Erythroblast (primary cell): ENCODE measurements at places on chromosomes 2 and 18.

- DNase-seq, result no peak
Observed at GRCh38 chr2:193561054-193561453, 1366.3 kb upstream of the TMEFF2 start.

- DNase-seq, result no peak
Observed at GRCh38 chr2:28570431-28570830, 74.6 kb downstream of the PLB1 start.

GRCh38 chr2:8244639-8245038 lies 437.2 kb upstream of the ID2 start:
- no peak for DNase-seq

- DNase-seq, result no peak
Observed at GRCh38 chr2:51994123-51994763, 962.3 kb upstream of the NRXN1 start.

DNA sequence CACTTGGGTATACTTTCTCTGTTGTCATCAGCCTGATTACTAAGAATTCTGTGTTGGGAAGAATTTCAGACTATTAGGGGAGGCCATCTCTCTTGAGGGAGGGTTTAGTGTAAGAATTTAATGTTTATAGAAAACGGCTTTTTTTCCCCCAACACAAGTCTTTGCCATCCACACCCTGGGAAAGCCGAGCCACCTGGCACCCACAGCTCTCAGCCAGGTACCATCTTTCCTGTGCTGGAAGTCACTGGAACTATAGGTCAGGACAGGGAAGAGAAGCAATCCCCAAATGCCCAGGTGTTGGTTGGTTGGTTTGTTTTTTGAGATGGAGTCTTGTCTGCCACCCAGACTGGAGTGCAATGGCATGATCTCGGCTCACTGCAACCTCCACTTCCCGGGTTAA lies 155.1 kb downstream of the SMAD7 start:
- DNase-seq, result no peak

GRCh38 chr2:9656270-9656766 lies 25.5 kb upstream of the YWHAQ start:
- DNase-seq, result no peak

DNA sequence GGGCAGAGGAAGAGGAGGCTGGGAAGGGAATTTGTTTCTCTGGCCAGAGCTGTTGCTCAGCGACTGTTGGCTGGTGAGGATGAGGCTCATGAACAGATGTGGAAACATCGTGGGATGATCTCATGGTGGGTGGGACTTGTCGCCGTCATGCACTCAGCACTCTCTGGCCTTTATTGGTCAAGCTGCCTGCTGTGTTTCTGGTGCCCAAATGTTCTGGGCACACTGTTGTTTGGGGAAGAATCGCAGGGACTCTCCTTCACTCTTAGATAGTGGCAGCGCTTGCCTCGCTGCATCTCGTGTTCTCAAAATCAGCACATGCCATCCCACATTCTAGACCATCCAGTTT lies 145.6 kb downstream of the AGAP1 start:
- peak; percentile 58 for DNase-seq

DNA sequence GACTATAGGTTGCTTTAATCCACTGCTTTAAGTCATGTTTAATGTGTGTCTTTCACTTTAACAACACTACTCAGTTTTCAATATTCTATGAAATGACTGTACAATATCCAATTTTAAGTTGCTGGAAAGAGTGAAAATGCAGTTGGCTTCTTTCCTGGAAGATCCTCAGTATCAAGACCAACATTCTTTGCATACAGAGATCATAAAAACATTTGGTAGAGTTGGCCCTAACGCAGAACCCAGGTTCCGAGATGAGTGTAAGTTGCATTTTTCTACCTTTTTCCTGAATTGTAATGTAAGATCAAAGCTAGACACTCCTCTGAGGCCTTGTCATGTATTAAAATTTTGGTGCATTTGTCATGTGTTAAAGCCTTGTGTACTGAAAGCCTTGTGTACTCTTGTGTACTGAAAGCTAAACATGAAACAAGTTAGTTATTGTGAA lies 42.9 kb upstream of the TNFRSF11A start:
- no peak for DNase-seq

DNA sequence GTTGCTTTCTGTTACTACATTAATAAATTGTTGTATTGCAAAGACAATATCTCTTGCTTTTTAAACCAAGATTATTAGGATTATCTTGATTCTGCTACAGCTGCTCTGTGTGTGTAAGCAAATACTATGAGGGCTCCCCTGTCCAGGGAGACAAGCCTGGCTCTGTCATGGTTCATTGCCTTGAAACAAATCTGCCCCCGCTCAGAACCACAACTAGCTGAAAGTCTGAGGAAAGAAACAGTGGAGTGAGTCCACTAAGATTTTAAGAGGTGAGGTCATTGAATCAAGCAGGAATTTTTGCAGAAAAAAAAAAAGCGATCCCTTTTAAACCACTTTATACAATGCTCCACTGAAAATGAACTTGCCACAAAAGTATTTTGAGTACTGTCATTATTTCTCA lies 30.8 kb upstream of the LRRTM4 start:
- DNase-seq, result no peak

GRCh38 chr2:48530033-48530811 lies at the start of gene STON1:
Gene STON1 (plus strand): TSS chr2:48530154. CDS start chr2:48580634, 50,480 bp downstream.
- peak; percentile 51 for DNase-seq

DNA sequence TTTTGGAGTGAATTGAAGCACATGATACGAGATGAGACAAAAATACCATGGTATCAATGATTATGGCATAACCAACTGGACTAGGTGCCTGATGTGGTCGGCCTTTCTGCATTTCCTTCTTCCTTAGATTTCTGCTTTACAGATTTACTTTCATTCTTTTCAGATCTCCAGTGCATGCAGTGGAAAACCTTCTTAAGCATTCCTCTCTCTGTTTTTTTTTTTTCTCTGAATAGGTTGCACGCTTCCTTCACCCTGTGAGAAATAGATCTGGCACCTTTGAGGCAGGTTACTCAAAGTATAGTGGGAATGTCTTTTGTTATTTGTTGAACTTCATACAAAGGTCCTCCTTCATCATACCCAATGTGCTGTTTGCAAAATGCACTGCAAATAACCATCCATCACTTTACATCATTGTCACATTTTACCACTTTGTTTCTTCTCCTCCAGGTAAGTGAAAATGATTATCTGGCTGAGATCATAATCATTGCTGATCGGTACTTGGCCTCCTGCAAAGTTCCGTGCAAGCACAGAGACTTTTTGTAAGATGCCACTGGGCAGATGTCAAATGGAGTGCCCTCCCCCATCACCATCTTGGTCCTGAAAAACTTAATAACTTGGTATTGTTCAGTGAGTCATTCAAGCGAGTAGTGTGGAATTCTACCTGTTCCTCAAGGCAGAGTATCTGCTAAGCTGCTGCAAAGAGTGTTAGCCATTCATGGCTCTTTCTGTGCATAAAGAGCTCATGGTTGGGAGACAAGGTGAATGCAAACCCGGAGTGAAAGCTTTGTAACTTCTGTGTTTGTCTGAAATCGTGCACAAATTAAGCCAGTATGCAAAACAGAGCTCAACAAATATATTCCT lies 30.0 kb upstream of the KLHL14 start:
- DNase-seq, result no peak

GRCh38 chr2:128424406-128425171 lies 105.9 kb upstream of the HS6ST1 start:
- no peak for DNase-seq

GRCh38 chr2:10452312-10452711 lies 4.2 kb upstream of the ODC1 start:
- DNase-seq, result no peak

DNA sequence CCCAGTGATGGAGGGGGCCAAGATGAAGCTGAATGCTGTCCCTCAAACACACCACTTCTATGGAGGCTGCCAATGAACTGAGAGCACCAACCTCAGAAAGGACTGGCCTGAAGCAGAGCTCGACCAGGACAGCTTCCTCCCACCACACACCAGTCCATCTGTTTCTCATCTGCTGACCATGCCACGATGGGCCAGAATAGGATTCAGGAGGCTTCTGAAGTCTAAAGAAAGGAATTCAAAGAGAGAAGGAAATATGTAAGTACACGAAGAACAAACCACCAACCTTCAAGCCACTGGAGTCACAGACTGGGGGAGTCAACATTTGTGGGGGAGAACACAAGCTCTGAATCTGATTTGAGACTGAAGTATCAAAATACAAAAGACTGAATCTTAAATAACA lies 157.6 kb upstream of the CCDC68 start:
- DNase-seq, result no peak

- no peak for DNase-seq
Observed at GRCh38 chr2:172380436-172381274, 46.7 kb upstream of the ITGA6 start.

DNA sequence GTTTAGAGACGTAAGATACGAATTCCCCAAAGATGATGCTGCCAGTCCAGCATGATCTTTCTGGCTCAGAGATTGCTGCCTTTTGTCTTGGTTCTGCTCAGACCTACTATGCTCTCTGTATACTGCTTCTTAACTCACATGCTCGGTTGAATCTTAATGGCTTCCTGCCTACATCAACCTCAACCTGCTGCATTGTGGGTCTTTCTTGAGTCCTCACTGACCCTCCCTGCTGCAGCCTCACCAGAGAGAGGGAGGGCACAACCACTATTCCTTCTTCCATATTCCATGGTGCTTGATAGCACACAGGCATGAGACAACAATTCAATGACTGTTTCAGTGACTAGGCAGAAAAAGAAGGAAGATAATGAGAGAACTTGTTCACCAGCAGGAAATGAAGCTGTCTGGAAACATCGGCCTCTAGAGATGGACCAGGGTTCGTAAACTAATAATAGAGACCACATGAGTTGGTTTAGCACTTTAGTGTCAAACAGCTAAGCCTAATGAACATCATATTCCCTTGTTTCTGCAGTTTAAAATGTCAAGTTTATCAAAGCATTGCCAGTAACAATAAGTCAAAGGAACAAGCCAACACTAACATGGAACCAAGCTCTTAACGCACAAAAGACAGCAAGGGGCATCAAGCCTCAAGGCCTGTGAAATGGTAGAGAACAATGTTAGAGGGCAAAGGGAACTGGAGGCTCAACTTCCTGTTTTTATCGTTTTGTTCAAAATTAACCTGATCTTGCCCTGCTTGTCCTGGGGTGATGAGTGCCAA lies 333.9 kb downstream of the PDE11A start:
- DNase-seq, result no peak

DNA sequence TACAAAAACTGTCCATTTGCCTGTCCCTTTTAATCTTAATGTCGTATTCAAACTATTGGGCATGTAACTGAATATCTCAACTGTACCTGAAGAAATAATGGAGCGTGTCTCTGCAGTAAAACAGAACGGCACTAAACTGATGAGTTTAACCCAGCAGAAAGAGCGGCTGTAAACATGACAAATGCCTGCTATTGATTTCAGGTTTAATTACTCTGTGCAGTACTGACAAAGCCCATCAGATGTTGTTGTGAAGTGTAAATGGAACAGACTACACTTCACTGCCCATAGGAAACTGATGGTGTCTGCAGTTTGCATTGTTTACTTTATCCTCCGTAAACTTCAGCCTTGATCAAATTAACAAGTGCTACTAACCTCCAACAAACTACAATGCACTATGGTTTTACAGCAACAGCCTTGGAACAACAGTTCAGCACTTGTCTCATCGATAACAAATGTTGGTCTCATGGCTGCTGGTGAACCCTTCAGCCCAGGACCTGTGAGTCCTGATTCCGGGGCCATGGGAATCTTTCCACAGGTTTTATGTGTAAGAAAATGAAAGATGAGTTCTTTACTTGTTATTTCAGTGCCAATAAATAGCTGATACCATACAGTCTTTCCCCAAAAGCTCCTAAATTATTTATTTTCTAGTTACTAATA lies 316.5 kb downstream of the CCDC178 start:
- DNase-seq, result no peak

GRCh38 chr2:8455236-8456150 lies 226.4 kb upstream of the ID2 start:
- DNase-seq, result no peak

DNA sequence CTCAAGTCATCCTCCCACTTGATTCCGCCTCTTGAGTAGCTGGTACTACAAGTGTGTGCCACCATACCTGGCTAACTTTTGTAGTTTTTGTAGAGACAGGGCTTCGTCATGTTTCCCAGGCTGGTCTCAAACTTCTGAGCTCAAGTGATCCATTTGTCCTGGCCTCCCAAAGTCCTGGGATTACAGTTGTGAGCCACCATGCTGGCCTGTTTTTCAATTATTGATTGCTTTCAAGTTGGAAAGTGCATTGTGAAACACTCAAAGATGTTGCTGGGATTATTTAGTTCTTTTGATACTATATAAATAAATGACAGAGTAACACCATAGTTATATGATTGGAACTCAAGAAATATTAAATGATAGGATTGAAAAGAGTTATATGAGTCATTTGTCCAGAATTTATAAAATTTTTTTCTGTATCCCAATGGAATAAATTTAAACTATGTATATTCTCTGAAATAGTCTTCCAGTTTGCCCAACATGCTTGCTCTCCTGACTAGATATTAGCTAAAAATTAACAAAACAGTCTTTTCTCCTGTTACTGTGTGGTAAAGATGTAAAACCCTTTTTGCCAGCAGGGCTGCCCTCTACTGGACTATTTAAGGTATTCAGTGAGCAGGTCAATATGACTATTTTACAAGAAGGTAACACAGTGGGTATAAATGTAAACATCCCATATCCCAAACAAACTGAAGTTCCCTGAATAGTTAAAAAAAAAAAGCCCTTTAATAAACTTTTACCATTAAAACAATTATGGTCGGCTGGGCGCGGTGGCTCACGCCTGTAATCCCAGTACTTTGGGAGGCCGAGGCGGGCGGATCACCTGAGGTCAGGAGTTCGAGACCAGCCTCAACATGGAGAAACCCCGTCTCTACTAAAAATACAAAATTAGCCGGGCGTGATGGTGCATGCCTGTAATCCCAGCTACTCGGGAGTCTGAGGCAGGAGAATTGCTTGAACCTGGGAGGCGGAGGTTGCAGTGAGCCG lies 42.7 kb downstream of the ACSL3 start:
- DNase-seq, result peak; percentile 56

GRCh38 chr2:196181484-196181883 lies 10.1 kb upstream of the STK17B start:
- DNase-seq, result no peak

DNA sequence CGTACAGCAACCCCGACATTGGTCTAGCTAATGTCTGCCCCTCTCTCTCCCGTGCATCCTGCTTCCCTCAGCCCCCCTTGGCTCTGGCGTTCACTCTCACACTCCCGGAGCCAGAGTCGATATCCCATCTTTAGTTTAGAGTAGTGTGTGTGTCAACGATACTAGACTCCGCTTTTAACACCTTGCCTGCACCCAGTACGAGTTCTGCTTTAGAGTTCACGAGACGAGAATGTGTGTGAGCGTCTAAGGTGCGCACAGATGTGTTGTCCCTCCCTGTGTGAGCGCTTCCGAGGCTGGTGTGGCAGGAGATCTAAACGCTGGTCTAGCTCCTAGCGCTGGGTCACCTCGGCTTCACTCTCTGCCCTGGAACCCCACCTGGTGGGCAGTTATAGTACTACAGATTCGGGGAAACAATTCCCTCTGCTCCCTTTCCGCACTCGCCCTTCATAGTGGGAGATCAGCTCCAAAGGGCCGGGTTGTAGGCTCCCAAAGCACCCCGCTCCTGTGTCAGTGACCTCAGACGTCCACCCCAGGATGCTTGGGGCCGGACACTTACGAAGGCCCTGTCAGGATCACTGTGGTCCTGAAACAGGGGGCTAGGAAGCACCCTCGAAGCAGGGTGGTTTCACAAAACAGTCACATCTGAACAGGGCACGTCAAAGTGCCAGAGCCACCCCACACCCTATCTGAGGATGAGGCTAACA lies 2.6 kb upstream of the CYP26B1 start:
- peak; percentile 77 for DNase-seq
